HepG2 (cell line): ENCODE measurements at places on chromosomes 2 and 18. TPM values are rescaled to one million over a fixed set of nuclear protein-coding genes. Genes with fewer than 3 reads are reported as not detected.

SERPINB10 gene
- not detected in 2 replicates for total RNA-seq

CRYGD gene
- total RNA-seq, result not detected in 2 replicates

DNA sequence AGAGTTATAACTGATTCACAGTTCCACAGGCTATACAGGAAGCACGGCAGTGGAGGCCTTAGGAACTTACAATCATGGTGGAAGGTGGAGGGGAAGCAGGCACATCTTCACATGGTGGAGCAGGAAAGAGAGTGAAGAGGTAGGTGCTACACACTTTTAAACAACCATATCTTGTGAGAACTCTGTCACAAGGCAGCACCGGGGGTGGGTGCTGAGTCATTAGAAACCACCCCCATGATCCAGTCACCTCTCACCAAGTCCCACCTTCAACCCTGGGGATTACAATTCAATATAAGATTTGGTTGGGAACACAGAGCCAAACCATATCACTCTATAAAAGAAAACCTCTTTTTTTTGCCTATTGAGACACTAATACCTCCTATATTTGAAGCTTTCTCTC, 1108.5 kb upstream of the CDH2 start:
- no peaks in the 10 kb centered on the region for H3K27me3 ChIP-seq
- H3K27ac ChIP-seq, result no peak overlapping the region
- no peak for DNase-seq
- no peaks in the 10 kb centered on the region for H3K4me1 ChIP-seq

- no peaks in the 10 kb centered on the region for H3K27me3 ChIP-seq
- no peaks in the 10 kb centered on the region for H3K36me3 ChIP-seq
- no peak for DNase-seq
- H3K4me3 ChIP-seq, result no peak overlapping the region
These were observed 158.7 kb downstream of the CLIP4 start for GRCh38 chr2:29273685-29274611.

GRCh38 chr18:22363867-22364463, 53.8 kb downstream of the CTAGE1 start:
- H3K27me3 ChIP-seq, result no peaks in the 10 kb centered on the region
- no peak for DNase-seq
- H3K36me3 ChIP-seq, result no peaks in the 10 kb centered on the region
- H3K4me3 ChIP-seq, result no peak overlapping the region
- no peak overlapping the region for H3K27ac ChIP-seq
- no peaks in the 10 kb centered on the region for H3K4me1 ChIP-seq

GRCh38 chr18:59500765-59501164, 141.7 kb upstream of the LMAN1 start:
- no peak overlapping the region for H3K4me3 ChIP-seq
- no peaks in the 10 kb centered on the region for H3K36me3 ChIP-seq
- no peaks in the 10 kb centered on the region for H3K4me1 ChIP-seq
- H3K27me3 ChIP-seq, result 0 out of 3 replicates have a peak, but pooled peaks cover 2% of the 10 kb centered on the region
- no peak for DNase-seq

DNA sequence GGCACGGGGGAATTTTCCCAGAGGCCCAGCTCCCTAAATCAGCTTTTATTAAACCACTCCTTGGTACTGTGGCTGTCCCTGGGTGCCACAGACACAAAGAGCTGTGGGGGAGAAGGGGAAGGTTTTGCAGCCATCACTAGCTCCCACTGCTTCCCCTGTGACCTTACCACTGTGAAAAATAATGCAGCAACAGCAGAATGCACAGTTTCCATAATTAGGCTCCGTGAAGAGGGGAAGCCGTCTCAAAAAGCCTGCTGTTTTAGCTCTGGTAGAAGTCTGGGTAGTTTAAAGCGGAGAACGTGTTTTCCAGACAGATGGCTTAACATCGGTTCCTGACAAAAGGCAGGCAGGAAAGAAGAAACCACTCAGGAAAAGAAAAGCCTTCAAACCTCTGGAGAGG, 27.5 kb upstream of the CAB39 start:
- no peak overlapping the region for H3K27ac ChIP-seq
- no peak for DNase-seq
- peaks cover 22% of the 10 kb centered on the region for H3K4me1 ChIP-seq

DNA sequence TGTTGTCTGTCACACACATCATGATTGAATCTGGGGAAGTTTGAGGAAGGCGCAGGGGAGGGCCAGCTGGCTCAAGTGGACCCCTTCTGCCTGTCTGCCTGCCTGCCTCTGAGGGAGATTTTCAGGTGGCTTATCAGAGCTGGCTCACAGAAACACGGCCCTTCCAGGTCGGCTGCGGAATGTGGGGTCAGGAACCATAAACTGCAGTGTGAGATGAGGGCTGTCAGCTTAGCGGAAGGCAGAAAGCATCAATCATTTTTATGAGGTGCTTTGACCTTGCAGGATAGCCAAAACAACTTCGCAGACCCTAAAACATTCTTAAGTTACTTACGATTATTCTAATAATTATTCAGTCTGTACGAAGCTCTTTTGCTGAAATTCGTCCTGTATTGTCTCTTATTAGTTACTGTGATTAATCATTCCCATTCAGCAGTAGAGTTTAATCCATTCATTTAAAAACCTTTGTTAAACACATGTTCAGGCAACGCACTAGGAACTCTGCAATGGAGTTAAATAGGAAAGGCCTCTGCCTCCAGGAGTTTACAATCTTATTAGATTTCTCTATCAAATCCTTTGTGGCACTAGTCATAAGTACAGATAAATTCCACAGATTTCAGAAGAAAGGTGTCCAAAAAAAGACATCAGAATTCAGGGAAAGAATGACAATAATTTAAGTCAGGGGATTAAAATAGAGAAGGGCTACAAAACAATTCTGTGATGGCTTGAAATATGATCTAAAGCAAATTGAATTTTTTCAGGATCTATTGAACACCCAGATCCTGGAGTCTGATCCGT, 371.6 kb downstream of the HRH4 start:
- H3K36me3 ChIP-seq, result no peaks in the 10 kb centered on the region
- no peaks in the 10 kb centered on the region for H3K4me1 ChIP-seq
- no peak overlapping the region for H3K4me3 ChIP-seq
- DNase-seq, result no peak

DNA sequence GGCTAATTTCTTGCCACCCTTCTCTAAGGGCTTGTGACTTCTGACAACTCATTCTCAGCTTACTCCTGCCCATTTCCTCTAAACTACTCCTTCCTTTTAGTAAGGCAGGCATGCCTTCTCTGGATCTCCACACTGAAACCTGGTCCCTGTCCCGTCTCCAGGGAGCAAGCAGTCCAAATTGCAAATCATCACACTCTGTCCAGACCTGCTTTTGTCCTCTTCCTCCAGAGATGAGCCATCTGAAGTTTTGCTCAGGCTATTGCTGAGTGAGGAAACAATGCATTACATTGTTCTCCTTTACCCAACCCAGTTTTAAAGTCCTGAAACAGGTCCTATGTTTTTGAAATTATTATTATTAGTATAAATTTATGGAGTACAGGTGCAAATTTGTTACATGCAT, 57.3 kb downstream of the ARHGAP25 start:
- no peaks in the 10 kb centered on the region for H3K4me1 ChIP-seq
- no peak for DNase-seq
- H3K36me3 ChIP-seq, result no peaks in the 10 kb centered on the region
- no peak overlapping the region for H3K4me3 ChIP-seq
- H3K27ac ChIP-seq, result no peak overlapping the region
- peaks cover 2% of the 10 kb centered on the region; the same call in 1 of the 2 replicates for H3K27me3 ChIP-seq

DNA sequence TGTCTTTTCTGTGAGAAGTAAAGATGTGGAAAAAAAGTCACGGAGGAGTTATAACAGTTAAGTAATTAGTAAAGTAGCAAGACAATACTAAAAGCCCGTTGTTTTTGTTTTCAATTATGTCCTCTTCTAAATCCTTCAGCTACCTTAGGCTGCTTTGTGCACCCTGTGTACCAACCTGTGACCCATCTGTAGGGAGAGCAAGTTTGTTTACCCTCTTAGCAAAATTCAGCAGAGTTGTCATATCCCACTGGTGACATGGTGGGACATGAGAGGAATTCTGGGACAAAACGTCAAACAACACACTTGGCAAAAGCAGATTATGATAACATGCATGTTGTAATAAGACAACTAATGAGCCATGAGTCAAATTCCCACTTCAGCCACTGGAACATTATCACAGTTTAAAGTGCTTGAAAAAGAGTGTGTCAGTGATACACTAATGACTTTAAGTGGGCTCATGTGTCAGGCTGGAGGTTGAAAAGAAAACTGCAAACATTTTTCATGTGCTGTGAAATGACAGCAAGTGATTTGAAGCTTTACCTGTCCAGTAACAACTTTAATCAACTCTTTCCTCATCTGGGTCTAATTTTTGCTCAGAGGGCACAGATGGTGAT, 392.8 kb upstream of the ACVR2A start:
- DNase-seq, result no peak
- no peaks in the 10 kb centered on the region for H3K27me3 ChIP-seq
- no peak overlapping the region for H3K4me3 ChIP-seq
- H3K27ac ChIP-seq, result no peak overlapping the region
- no peaks in the 10 kb centered on the region for H3K36me3 ChIP-seq

DNA sequence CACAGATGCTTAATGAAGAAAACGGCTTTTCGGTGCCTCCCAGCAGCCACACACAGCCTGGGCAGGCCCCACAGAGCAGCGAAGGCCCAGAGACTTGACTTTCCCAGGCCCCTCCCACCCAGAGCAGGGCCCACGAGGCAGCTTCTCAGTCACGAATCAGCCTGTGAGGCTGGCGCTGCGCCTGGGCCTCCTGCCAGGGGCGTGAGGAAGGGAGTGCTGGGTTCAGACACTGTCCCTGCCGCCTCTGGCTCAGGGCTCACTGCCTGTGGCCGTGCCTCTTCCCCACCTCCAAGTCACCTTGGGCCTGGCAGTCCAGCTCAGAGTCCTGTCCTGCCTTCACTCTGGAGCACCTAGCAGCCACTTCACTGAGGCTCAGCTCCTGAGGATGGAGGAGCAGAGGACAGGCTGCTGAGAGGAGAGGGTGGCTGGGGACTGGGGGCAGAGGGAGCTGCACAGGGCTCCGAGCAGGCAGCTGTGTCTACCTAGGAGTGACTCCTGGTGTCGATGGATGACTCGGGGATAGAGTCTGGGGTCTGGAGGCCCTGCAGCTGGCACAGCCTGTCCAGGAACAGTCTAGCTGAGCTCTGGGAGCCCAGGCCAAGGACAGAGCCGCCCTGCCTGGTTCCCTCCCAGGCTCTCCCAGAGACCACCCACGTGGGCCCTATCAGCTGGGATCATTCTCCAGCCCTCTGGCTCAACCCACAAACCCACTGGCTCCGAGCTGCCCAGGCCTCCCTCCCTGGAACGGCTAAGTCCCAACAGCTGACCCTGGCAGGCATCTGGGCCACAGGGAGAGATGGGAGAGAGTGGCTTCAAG, 36.4 kb upstream of the FOSL2 start:
- no peak for DNase-seq
- no peaks in the 10 kb centered on the region for H3K36me3 ChIP-seq
- H3K4me1 ChIP-seq, result peaks cover 50% of the 10 kb centered on the region

GRCh38 chr2:236553522-236553921, 16.1 kb upstream of the ACKR3 start:
- no peak overlapping the region for H3K27ac ChIP-seq
- no peaks in the 10 kb centered on the region for H3K36me3 ChIP-seq
- peaks cover 35% of the 10 kb centered on the region for H3K27me3 ChIP-seq
- DNase-seq, result no peak
- H3K4me1 ChIP-seq, result no peaks in the 10 kb centered on the region

- H3K27me3 ChIP-seq, result no peaks in the 10 kb centered on the region
- no peak overlapping the region for H3K4me3 ChIP-seq
- DNase-seq, result no peak
- no peaks in the 10 kb centered on the region for H3K36me3 ChIP-seq
- no peaks in the 10 kb centered on the region for H3K4me1 ChIP-seq
These were observed 78.8 kb downstream of the C18orf54 start for GRCh38 chr18:54436501-54436900.

DNA sequence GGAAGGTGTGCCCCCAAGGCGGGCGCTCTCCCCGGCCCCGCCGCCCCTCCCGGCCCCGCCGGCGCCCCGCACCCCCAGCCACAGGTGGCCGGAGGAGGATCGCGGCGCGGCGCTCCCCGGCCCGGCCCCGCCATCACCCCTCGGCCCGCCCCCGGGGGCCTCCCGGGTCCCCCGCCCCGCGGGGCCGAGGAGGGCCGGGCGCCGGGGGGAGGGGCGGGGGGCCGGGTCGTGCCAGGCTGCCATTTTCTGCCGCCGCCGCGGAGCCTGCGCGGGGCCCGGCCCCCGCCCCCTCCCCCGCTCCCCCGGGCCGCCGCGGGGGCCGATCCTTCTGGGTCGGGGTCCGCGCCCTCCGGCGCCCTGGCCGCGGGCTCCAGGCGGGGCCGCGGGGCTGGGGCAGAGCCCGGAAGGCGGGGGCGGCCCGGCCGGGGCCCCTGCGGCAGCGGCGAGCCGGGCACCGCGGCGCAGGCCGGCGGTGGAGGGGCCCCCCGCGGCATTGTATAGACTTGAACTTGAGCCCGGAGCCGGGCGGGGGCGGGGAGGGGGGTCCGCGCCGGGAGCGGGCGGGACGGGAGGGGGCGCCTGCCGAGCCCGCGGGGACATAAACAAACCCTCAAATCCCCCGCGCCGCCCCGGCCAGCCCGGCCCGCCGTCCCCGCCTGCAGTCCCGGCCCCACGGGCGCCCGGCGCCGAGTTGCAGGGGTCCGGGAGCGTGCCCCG, 556 bp downstream of the DNMT3A start:
- H3K27ac ChIP-seq, result no peak overlapping the region
- peak overlapping the region; percentile 81; the same call in 1 of the 2 replicates for H3K4me3 ChIP-seq
- peaks cover 20% of the 10 kb centered on the region; the same call in 1 of the 3 replicates for H3K27me3 ChIP-seq
- H3K4me1 ChIP-seq, result peaks cover 26% of the 10 kb centered on the region
- no peaks in the 10 kb centered on the region for H3K36me3 ChIP-seq
- DNase-seq, result no peak

DNA sequence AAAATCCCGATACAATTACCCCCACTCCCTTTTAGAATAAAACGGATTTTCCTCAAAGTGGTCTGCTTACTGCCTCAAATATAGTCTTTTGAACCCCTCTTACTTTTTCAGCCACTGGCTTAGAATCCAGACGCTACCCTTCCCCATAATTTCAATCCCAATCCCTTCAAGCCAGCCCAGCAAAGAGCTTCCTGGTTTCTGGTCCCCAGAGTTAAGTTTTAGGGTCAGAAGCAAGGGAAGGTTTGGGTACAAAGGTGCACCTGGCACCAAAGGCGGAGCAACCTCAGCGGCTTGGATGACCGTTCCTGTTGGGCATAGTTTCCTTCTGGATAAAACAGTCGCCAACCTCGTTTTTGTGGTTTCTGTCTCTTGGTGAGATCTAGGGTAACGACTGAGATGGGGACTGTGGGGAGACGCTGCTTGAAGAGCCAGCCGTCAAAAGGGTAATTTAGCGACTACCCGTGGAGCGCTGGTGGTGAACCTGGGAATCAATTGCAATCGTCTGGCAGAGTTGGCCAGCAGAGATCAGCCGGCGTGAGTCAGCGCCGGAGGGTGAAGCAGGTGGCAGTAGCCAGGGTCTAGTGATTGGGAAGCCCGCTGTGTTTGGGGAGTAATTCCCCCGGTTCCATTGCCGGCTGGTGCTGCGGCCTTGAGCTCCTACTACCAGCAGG, 1.6 kb downstream of the FEV start:
- no peak overlapping the region for H3K27ac ChIP-seq
- H3K4me3 ChIP-seq, result no peak overlapping the region
- DNase-seq, result no peak
- no peaks in the 10 kb centered on the region for H3K36me3 ChIP-seq
- peaks cover 82% of the 10 kb centered on the region for H3K27me3 ChIP-seq
